ENCODE measurements at places on chromosomes 5 and 9.

GRCh38 chr5:23139338-23140171 is 286.4 kb upstream of the CDH12 start:
- DNase-seq: no peak

GRCh38 chr9:128335914-128336313 is 4.4 kb upstream of the SLC27A4 start:
- no peak for DNase-seq

GRCh38 chr5:58075907-58076306 is 384.0 kb downstream of the PLK2 start:
- no peak for DNase-seq

DNA sequence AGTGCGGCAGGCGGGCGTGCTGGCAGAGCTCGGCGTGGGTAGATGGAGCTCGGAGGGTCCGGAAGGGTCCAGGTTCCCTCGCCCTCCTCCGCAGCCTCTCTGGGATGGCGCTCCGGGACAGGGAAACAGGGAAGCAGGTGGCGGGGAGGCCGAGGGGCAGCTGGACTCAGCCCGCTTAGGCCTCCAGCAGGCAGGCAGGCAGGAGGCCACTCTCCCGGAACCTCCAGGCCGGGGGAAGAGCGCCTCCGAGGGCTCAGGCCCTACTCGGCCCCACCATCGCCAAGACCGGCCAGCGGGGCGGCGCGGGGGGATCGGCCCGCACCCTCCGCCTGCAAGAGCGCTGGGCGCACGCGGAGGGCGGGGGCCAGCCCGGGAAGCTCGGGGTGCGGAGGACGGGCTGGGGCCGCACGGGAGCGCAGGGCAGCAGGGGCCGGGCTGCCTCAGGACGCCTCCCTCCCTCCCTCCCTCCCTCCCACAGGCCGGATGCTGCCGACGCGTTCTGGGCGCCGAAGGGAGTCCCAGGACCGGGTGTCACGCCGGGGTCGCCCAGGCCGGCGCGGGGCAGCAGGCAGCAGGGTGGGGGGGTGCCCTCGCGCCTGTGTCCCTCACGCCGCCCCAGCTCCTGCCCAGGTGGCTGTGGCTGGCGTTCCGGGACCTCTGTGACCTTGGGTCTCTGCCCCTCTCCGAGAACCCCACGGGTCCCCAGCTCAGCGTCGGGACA is 977 bp downstream of the MGAT4B start:
- no peak for DNase-seq

- DNase-seq: no peak
Measured at GRCh38 chr5:159833846-159834245, 82.4 kb upstream of the ADRA1B start.

GRCh38 chr5:142386137-142387023 is 61.6 kb upstream of the SPRY4 start:
- DNase-seq: no peak

- DNase-seq: no peak
Measured at GRCh38 chr5:96140496-96140895, 178.8 kb upstream of the ELL2 start.

DNA sequence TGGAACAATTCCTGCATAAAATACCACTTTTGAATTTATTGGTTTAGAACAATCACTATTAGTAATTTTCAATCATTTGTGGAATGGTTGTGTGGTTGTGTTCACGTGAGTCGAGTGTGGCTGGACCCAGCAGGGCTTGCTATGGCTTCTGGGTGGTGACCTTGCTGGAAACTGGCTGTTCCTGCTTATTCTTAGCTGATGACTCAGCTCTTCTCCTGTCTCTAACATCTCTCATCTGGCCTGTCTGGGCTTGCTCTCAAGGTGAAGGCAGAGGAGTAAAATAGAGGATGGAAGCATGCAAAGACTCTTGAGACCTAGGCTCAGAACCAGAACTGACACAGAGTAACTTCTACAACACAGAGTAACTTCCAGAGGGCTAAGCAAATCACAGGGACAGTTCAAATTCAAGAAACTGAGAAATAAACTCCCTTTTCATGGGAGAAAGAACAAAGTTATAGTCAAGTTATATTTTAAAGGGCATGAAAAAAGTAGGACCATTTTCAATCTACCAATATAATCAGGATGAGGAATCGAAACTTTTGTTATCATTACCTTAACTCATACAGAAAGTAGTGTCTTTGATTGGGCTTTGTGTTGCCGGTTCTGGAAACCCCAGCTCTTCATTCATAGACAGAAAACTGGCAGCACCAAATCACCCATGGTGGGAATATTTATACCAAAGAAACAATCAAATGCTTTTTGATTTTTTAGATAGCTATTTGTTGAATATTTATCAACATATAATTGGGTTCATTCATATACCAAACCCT is 665.1 kb downstream of the CDH18 start:
- no peak for DNase-seq

DNA sequence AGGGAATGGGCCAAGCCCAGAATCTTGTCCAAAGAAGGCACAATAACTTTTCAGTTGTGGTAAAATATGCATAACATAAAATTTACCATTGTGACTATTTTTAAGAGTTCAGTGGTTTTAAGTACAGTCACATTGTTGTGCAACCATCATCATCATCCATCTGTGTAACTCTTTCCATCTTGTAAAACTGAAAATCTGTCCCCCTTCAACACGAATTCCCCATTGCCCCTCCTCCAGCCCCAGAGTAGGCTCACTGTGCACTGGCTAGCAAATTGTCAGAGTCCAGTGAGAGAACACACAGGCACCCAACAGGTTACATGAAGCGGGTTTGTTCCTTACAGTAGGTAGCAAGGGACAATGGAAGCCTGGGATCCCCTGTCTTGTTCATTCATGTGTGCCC is 13.7 kb downstream of the BARX1 start:
- DNase-seq: no peak

- no peak for DNase-seq
Measured at GRCh38 chr5:30098940-30099339, 1094.5 kb upstream of the CDH6 start.

DNA sequence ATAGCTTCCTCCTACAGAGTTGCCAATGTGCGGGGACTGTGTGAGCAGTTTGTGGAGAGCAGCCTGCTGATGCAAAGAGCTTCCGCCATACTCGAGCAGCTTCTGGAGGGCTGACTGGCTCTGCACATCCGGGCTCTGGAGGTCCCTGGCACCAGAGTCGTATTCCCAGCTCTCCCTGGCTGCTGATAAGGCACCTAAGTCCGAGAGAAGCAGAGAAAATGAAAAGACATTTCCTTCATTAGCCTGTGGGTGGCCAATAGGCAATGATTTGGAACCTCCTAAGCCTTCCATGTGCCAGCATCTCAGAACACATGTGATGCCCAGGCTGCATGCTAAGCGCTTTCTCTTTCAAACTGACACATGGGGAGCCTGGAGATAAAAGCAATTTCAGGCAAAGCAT is 94.3 kb downstream of the TSSK1B start:
- no peak for DNase-seq

DNA sequence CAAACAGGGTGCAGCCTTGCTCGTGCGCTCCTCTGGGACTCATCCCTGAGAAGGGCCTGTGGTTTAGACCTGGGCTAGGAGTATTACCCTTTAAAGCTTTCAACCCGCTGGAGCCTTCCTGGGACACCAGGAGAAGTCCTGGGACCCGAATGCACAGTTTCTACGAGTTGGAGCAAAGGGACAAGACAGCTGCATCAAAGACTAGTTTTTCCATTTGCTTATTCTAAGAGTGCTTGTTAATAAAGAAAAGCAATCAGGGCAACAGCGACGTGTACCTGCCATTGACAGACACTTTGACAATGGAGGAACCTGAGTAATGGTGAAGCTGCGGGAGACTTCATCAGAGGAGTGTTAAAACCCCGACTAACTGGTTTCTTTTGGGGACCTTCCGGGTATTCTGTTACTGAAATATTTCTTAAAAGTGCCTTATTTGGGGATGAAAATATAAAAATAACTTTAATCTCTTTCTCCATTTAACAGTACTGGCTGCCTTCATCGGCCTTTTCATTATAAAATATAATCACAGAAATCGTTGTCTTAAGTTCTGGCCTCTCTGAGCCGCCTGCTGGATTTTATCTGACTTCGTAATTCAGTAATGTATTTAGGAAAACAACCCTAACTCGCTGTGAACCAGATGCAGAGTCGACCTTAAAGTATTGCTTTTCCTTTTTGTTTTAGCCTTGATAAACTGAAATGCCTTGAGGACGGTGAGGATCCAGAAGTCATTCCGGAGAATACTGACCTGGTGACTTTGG is 732 bp downstream of the SNAPC3 start:
- DNase-seq: peak; percentile 5

DNA sequence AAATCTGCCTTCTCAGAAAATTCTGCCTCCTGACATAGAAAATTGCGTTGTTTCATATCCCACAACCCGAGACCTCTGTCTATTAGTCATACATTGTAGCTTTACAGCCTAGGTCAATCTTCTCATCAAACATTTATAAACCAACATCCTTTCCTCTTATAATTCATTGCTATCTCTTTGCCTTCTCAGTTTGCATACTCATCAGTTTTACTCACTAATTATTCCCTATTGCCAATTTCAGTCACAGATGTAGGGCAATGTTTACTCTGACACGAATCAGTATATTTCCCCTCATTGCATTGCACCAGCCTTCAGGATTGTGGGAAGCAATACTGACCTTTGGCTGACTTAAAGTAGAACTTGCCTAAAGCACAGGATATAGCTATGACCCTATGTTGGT is 247.2 kb downstream of the CEMIP2 start:
- no peak for DNase-seq

DNA sequence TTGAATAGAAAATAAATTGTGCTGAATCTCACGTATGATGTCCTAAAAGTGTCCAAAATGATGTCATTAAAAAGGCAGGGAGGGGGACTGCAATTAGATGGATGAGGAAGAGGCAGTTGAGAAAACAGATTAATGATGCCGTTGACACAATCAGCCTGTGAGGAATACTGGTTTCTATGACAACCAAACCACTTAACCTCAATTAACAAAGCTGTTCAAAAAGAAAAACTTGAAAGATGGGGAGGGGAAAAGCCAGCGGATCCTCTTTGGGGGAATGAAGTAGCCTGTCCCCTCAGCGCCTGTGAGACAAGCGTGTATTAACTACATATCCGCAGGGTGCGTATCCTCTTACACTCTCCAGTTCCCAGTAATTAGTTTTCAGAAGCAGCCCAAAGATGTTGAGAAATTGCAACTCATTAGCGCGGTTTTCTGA is 160.7 kb downstream of the TTC39B start:
- DNase-seq: no peak

- DNase-seq: no peak
Measured at GRCh38 chr5:134846641-134846960, 833 bp downstream of the C5orf24 start.

DNA sequence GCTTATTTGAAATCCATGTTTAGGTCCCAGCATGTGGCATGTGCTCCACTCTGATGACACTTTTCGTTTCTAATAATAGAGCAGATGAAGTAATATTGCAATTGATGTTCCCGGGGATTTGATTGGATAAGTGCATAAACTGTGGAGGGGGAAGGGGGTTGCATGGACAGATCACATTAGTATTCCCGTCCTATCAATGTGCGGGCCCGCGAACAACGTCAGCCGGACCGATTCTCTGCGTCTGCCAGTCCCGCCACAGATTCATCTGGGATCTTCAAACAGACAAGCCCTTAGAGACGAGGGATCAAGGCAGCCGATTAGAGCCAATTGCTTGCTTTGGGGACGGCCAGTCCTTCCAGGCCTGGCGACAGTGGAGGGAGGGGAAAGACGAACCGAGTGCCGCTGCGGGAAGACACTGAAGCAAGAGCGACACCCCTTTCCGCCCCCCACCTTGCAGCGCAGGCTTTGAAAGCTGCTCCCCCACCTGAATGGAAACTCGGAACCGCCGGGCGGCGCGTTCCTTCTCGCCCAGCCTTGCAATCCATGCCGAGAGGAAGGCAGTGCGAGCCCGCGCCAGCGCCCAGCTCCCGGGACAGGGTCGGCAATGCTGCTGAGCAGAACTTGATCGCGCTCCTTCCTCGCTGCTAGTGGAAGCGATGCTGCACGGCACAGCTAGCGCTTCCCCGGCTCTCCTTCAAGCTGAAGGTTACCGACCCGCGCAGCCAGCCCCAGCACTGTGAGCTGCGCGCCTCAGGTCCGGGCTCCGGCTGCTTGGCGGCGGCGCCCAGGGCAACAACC is at the start of gene RGS7BP:
Gene RGS7BP (plus strand): TSS at position 247 of the 798 bp plus-strand sequence. CDS start 610 bp downstream, outside the sequence.
- no peak for DNase-seq

DNA sequence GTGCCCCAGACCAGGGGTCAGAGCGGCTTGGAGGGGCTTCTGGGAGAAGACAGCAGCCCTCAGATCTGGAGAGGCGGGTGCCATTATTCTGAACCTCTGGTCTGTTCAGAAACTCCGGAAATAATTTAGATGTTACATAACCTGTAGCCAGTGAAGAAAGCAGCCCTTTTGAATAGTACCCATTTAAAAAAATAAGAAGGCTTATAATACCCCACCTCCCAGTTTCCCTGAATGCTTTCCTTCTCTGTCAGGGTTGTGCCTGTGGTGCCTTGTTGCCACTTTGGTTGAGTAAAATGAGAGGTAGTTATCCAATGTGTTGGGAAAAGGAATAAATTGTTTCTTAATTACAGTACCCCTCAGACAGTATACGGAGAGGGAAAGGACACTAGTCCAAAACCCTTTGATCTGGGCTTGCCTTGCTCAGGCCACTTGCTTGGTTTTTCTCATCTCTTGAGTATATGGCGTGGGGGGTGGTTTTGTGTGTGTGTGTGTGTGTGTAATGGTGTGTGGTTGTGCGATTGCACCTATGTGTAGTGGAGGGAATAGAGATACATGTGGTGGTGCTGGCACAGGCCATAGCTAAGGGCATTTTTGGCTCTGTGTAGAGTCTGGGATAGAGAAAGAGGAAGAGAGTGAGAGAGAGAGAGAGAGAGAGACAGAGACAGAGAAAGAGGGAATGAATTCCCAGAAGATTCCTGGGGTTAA is 59.1 kb upstream of the TLR4 start:
- DNase-seq: no peak

Measured in effector memory CD8-positive, alpha-beta T cell (primary cell).